ENCODE measurements at places on chromosomes 2 and 18.

DNA sequence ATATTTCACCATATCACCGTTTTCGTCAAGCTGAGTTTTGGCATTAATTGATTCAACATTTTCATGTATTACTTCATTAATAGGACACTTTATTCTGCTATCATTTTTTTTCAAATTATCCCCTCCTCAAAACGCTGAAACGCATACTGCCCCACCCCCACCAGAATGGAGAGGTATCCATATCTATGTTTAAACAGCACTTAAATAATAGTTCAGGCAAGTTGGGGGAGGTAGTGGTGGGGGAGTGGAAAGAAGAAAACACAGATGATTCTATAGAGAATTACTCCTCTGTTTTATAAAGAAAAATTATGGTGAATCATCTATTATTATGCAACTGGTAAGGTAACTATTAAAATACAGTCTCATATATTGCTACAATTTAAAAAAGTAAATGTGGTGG lies 314.4 kb upstream of the ZEB2 start:
- DNase-seq = no peak

DNA sequence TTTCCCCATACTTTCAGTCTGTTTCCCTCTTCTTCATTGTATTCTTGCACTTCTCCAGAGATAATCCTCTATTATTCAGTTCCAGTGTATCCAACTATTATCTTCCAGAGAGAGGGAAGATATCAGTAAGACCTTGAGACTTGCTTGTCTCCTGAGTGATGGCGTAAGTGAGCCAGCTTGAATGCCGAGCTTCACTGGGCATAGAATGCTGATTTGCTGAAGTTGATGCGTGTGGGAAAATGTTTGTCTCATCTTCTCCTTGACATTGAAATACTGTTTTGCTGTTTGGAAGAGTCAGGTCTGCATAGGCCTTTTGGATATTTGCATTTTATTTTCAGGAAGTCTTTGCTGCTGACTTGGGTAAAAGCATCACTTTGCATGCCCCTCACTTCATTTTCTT lies 41.1 kb upstream of the MGAT5 start:
- DNase-seq = no peak

- DNase-seq = no peak
Measured at GRCh38 chr2:173606619-173607248, 252.1 kb downstream of the CDCA7 start.

GRCh38 chr2:189370719-189371118 lies 70.6 kb upstream of the WDR75 start:
- peak; percentile 85 for DNase-seq

DNA sequence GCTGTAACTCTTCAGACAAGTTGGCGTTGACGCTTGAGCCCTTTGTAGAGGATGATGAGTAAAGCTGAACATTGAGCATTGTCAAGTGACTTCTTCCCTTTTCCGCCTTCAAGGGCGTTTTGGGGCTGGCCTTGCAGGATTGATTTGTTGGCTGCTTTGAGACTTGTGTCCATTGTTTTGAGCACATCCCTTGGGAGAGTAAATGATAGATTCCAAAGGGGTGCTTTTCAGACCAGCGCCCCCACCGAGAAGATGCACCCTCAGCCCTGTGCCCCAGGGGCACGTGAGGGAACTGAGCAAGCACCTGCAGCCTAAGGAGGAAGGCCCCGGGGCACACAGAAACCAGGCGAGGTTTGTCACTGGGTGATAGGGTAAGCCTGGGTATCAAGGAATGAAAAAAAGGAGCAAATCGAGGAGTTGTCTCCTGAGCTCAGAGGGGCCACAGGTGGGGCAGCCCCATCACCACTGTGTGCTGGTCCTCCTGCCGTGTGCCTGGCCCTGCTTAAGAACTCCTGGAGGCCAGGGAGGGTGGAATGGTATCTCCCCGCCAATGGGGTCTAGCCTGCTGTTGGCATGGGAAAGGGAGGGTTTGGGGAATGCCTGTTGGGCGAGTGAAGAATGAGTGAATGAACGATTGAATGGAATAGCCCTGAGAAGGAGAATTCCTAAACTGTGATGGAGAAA lies 64.0 kb downstream of the RAB31 start:
- no peak for DNase-seq

DNA sequence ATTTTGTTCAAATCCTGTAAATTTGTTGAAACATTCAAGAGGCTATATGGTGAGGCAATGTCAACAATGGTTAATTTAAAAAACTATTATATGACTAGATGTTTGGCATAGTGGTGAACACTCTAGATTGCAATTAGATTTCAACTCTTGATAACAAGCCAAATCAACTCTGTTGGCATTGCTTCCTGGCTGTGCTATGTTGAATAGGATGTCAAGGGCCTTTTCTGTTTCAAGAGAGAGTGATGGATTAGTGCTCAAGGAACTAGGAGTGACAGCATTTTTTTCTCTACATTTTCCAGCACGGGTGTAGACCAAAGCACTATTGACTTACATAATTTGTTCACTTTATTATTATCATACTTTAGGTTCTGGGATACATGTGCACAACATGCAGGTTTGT lies 172.4 kb upstream of the KCNH7 start:
- DNase-seq = no peak

Data from NCI-H226 (cell line).